ENCODE measurements at places on chromosomes 16 and 17. TPM values are rescaled to one million over a fixed set of nuclear protein-coding genes. Genes with fewer than 3 reads are reported as not detected.

Gene KRTAP9-4
- total RNA-seq, result not detected

Gene AIPL1
- total RNA-seq, result not detected

Gene LYRM1
- total RNA-seq, result 49.1 TPM

Gene PABPN1L
- total RNA-seq, result not detected

Gene CBFA2T3
- not detected for total RNA-seq

Gene PIK3R5
- total RNA-seq, result not detected

All from endothelial cell of coronary artery (primary cell).